Progenitor cell of endocrine pancreas (in vitro differentiated cells): ENCODE measurements at places on chromosomes 7 and 10. TPM values are rescaled to one million over a fixed set of nuclear protein-coding genes. Genes with fewer than 3 reads are reported as not detected.

LIPM gene
- total RNA-seq: not detected in 2 replicates

DNA sequence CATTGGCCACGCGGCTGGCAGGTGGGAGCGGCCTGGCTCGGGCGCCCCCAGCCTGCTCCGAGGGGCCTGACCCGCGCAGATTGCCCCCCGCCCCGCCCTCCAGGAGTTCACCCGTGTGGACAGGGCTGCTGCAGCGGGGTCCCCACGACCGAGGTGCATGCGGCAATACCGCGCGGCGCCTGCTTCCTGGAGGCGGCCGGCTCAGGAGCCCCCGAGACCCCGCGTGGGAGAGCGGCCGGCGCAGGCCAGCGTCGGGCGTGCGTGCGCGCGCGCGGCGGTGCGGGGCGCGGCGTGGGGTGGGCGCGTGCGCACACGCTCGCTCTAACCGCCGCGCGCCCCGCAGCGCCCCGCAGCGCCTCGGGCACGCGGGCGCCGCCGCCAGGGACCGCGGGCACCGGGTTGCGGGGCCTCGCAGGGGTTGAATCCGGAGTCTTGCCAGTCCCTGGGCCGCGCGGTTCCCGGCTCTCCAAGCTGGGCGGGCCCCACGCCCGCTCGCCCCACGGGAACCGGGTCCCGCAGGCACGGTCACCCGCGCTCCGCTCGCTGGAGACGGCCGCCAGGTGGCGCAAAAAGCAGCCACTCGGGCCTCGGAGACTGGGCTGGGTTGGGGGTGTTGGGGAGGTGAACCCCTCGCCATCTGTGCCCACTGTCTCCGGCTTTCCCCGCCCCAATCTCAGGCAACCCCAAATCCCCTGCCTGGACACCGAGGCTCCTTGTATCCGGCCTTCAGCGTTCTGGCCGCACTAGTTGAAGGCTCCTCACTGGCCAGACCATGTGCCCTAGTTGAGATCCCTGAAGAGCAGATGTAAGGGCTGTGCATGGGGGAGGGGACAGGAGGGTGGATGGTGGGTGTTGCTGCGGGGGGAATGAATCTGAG lies 1.3 kb upstream of the ACHE start:
- peaks cover 28% of the 10 kb centered on the region for H3K27me3 ChIP-seq
- H3K36me3 ChIP-seq: no peaks in the 10 kb centered on the region
- H3K27ac ChIP-seq: no peak overlapping the region

DNA sequence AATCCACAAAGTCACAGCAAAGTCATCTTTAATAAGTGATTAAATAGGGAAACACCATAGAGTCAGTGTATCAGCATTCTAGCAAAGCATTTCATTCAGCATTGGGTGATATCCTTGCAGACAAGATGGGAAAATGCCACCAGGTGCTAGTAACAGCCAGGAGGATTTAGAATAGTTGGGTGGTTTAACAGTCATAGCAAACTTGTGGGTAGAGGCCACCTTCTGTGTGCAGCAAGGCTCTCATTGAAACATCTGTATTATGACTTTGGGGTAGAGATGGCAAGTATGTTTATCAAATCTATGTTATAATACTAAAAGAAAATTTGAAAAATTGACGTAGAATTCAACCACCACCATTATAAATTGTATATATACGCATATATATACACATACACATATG lies 26.4 kb upstream of the ADO start:
- no peak overlapping the region for H3K4me3 ChIP-seq
- no peak overlapping the region for H3K27ac ChIP-seq
- H3K4me1 ChIP-seq: no peaks in the 10 kb centered on the region
- H3K27me3 ChIP-seq: no peaks in the 10 kb centered on the region

DNA sequence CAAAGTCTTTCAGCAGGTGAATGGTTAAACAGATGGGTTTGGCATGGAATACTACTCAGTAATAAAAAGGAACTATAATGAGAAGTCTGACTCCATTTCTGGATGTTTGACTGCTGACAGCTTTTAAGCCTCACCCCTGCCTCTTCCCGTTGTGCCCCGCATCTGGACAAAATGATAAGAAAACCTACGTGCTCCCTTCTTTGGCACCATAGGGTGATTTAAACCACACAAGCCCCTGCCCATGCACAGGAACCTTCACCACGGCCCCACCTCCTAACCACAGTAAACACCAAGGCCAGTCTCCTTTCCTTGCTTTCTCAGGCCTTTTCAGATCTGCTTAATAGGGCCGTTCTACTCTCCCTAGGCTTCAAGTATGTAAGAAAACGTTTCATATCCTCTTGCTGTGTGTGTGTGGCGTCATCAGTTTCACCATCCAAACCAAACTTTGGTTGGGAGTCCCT lies 47.1 kb upstream of the UBN2 start:
- H3K27me3 ChIP-seq: no peaks in the 10 kb centered on the region
- no peak overlapping the region for H3K4me3 ChIP-seq

DNA sequence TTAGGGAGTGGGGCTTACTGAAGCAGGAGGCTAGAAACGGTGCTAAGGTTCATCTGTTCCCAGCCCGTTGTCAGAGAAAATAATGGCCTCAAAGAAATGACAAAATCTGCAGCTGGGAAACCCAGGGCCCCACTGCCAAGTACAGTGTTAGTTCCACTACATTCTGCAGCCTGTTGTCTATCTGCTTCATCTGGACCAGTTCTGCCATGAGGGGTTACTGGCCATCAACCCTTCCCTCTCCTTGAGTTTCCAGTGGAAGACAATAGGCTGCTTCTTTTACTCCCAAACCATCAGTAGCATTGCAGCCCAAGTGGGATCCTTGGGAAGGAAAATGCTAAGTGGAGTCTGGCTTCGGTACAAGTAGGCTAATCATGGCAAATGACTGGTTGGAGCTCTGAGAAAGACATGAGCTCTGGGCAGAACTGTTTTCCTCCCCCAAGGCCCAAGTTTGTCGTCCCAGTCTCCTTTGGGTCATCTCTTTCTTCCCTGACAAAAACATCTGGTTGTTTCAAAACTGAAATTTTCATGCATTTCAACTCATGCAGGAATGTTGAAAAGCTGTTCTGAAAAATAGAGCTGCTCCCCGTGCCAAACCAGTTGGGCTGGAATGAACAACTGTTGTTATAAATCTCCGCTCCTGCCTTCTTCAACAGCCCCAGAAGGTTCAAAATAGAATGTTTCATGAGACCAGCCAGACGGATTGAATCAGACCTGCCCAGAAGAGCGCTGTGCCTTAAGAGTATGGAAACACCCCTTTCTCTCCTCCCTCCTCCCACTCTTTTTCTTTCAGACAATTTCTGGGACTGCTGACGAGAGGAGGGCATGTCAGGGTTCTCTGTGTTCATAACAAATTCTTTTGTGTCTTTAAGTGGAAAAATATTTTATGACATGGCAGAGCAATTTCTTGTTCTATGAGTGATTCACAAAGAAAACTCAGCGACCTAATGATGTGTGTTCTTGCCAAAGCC lies 116.6 kb downstream of the RAB18 start:
- H3K4me3 ChIP-seq: no peak overlapping the region
- H3K4me1 ChIP-seq: no peaks in the 10 kb centered on the region
- no peaks in the 10 kb centered on the region for H3K36me3 ChIP-seq

DNA sequence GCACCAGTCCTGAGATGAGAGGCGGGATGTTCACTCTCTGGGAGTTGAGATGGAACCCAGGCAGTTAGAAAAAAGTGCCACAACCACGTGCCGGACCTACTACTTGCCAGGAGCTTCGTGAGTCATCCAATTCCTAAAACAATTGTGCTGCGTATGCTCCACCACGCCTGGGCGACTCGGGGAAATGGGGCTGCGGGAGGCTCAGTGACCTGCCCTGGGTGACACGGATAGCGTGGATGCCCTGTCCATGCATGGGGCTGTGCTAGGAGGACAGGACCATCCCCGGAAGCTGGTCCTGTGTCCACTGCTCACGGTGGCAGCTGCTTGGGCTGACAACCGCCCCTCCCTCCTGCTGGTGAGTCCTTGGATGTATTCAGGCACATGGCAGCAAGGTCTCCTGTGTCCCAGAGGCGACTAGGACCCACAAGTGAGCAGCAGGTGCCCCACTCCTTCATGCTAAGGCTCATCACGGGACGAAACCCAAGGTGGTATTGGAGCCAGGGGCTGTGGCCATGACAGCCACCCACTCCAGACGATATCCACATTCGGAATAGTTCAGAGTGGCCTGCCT lies 90.4 kb downstream of the BMS1 start:
- no peak overlapping the region for H3K4me3 ChIP-seq
- H3K36me3 ChIP-seq: no peaks in the 10 kb centered on the region
- H3K4me1 ChIP-seq: no peaks in the 10 kb centered on the region
